CD4-positive, alpha-beta T cell treated with Interleukin-21 for 1 hour (primary cell): ENCODE measurements at places on chromosomes 4 and X.

- no peak for DNase-seq
Measured at GRCh38 chr4:11341337-11342043, 87.2 kb downstream of the HS3ST1 start.

DNA sequence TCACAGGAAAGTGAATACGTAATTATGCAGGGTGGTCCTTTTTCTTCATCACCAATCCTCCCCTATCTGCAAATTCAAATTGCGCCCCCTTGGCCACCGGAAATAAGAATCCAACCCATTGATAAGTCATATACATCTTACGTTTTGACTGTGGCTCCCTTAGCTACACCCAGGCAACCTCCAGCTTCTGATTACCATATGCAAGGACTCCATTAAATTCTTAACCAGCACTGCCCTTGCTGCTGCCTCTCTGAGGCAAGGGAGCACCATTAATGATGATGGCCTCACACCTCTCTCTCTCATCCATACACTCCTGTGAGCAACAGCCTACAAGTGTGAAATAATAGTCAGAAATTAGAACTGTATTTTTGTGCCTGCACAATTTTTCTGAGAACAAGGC is 106.0 kb upstream of the NOCT start:
- DNase-seq, result no peak

DNA sequence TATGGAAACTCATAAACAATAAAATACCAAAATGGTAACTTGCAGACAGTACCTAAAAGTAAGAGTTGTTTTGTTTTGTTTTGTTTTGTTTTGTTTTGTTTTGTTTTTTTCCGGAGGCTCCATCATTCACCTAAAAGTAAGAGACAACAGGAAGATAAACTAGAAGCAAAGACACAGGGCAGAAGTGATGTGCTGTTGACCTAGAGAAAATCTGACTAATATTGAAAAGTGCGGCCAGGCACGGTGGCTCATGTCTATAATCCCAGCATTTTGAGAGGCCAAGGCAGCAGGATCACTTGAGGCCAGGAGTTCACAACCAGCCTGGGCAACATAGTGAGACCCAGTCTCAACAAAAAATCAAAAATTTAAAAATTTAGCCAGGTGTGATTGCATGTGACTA is 5.6 kb upstream of the CENPC start:
- no peak for DNase-seq

DNA sequence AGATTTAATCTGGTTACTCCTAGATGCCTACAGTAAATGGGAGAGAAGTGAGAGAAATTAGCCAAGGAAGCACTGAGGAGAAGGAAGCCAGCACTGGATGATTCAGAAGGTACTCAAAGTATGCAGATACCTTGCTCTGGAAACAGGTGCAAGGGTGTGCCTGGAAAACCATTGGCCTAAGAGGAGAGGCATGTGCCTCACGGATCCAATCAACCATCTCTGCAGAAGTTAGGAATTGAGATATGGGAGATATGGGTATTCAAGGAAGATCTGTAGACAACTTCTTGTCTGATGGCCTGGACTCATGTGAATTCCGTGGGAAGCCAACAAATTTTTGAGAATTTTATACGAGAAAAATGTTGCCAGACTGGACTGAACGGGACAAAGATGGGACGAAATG is 4.7 kb downstream of the H2BW1 start:
- DNase-seq, result no peak

- no peak for DNase-seq
Measured at GRCh38 chrX:93932471-93933220, 258.6 kb downstream of the FAM133A start.

DNA sequence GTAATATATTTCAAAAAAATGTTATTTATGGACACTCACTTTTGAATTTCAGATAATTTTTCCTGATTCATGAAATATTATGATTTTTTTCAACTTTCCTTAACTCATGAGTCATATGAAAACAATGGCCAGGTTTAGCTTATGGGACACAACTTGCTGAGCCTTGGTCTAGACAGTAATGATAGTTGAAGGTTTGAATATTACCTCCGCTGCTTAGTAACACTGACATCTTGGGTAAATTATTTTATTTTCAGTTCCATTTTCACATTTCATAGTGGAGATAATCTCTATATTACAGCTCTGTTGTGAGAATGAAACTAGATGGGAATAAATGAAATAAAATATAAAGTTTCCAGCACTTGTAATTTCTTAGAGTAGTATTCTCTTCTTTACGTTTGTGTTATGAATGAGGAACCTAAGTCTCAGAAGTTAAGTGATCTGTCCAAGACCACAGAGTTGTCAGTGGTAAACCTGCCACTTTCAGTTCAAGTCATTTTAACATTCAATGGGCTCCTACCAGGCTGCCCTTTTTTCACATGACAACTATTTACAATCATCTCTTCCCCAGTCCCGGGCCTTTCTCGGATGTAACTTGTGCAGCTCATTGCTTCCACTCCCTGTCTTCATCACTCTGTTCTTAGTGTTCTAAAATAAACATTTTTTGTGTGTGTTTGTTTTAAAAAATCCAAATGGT is 46.8 kb upstream of the GC start:
- DNase-seq, result no peak

DNA sequence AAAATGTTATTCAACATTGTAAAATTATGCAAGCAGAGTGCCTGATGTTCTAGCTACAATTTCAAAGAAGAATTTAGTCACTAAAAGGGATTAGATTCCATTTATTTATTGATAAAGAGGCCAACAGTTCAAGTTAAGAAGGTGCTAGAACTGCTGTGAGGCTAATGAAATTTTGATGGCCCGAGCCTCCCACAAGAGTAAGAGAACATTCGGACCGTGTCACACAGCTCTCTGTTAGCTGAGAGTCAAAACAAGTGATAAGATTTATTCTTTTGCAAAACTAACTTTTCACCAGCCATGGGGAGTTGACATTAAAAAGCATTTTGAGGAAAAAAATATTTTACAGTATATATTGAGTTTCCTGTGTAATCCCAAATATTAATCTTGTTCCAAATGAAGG is 106.8 kb downstream of the TENM3 start:
- DNase-seq, result no peak

DNA sequence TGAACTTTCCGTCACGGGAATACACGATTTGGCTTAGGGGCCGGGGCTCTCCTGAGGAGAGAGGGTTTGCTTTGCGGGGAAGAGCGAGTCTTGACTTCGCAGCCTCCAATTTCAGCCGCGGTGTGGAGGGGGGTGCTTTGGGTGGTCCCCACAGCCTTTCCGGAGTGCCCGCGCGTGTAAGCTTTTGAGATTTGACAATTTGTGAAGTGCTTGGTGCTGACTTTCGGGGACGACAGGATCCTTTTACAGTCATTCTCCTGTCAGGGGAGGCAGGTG is 355 bp downstream of the SCML1 start:
- no peak for DNase-seq

DNA sequence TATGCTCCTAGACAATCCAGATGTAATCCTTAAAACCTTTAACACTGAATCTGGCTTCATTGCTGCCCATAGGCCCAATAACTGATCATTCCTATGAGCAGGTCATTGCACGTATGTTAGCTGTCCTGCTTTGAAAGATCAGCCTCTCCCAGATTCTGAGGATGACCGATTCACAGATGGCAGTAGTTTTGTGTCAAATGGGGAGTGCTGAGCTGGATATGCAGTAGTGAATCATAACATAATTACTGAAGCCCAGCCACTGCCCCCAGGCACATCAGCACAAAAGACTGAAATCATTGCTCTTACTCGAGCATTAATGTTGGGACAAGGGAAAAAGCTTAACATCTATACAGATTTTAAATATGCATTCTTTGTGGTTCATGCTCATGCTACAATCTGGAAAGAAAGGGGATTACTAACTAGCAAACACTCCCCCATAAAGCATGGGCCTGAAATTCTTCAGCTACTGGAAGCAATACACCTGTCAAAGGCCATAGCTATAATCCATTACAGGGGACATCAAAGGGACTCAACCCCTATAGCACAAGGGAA is 16.4 kb upstream of the ZNF280C start:
- no peak for DNase-seq

GRCh38 chr4:147816382-147817254 is 84.7 kb downstream of the ARHGAP10 start:
- DNase-seq, result no peak

- DNase-seq, result no peak
Measured at GRCh38 chr4:25760518-25761157, 102.2 kb downstream of the SEL1L3 start.

DNA sequence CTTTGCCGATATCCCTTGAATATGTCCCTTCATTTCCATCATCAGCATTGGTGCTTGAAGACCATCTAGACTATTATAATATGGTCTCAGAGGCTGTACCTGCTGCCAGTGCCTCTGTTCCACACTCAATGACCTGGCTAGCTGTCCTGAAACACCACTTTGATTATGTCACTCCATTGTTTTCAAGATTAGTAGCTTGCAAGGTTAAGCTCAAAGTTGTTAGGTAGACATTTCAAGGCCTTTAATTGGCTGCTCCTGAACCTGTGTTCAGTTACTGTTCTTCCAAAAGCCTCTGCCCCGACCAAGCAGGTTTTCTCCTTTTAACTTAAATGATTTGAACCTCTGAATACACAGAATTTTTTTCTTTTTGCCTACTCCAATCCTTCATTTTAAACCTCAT is 52.9 kb downstream of the C4orf33 start:
- no peak for DNase-seq

DNA sequence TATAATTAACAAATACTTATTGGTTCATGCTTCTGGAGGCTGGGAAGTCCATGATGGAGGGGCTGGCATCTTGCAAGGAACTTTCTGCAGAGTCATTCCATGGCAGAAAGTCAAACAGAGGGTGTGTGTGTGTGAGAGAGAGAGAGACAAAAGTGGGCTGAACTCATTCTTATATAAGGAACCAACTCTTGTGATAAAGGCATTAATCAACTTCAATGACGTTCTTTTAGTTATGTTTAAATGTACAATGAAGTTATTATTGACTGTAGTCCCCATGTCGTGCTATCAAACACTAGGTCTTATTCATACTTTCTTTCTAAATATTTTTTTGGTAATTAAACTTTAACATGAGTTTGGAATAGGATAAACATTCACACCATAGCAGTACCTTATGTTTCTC is 1408.8 kb downstream of the STIM2 start:
- no peak for DNase-seq

DNA sequence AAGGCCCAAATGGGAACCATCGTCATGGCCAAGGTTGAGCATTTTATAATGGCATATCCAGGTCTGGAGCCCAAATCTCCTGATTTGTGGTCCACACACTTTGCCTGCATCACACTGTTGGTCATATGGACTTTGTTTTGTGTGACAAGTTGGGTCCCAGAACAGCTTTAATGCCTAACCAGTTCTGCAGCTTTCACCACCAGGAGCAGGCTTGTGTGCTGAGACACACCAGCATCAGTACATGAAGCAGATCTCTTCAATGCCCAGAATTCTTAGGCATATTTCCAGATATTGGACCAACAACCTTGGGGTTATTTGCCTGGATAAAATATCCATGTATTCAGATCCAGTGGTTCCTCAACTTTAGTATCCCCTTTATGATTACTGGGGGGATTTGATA is 371.3 kb downstream of the FBXW7 start:
- no peak for DNase-seq

GRCh38 chr4:182382941-182383340 is 139.7 kb downstream of the TENM3 start:
- DNase-seq, result no peak

DNA sequence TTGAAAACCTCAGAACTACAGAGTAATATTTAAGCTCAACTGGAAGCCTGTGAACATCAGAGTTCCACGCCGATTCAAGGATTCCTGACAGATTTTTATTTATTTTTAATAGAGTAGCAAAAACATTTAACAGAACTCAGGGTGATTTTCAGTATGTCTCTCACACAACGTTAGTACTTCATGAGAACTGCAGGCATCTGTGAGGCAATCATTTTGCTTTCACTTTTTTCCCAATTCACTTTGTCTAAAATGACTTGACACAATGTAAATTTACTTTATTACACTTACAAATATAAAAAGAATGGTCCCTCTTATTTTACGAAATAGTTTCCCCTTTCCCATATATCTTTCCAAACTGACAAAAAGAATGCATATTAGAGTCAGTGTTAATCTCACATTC is 869.5 kb upstream of the EPHA5 start:
- DNase-seq, result no peak

DNA sequence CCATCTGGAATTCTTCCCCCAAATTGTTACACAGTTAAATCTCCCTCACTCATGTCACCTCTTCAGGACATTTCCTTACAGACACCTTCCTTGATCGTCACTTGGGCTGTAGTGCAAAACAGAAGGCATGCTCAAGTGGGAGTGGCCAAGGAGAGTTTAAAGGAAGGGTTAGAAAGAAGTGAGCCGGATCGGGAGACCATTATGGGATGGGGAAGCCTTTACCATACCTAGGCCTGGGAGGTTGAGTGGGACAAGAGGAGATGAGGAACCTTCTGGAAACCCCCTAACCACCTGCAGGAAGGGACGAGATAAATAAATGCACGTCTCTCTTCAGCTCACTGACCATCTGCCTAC is 102.7 kb downstream of the UCHL1 start:
- DNase-seq, result no peak

DNA sequence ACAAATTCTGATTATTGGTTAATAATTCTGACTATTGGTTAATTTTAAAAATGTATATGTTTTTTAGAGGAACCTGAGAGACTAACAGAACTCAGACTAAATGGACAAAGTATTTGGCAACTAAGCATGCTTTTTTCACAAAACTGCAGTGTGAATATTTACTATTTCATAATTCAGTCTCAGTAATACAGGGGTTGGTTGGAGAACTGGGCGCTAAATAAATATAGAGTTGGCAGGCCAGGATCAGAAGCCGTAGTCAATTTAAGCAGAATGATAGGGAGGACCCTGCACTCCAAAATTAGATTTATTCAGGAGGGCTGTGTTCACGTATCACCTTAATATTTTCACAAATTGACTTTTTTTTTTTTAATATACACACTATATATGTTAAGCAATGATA is 5.8 kb downstream of the TIGD2 start:
- DNase-seq, result no peak

- DNase-seq, result no peak
Measured at GRCh38 chr4:18957716-18958115, 936.2 kb upstream of the LCORL start.

DNA sequence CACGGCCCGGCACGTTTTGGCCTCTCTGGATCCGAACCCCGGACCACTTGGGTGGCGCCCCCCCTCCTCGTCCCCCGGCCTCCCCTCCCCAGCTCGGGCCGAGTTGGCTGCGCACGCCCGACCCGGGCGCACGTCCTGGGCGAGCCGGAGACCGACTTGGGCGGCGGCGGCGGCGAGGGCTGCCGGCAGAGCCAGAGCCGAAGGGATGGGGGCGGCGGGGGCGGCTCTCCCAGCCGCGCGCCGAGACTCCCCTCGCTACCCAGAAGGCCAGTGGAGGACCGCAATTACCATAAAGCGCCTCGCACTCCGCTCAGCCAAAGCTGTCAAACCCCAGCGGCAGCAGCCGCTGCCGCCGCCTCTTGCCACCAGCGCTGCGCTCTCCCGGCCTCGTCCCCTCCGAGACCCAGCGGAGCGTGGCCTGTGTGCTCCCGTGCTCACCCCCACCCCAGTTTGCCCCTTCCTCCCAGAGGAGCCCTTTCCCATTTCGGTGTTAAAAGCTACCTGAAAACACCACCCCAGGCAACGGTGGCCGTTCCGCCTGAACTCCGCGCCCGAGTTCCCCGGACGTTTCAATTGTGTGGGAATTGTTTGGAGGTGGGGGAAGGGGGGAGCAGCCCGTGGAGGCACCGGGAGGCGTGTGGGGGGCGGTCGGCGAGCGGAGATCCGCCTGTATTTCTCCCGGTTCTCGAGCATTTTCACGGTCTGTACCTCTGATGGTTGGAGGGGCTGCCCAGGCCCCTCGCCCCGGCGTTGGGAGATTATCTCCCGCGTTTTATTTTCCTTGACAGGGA is 701 bp upstream of the BCOR start:
- peak; percentile 74 for DNase-seq
